ENCODE measurements at places on chromosomes 12 and 14.

DNA sequence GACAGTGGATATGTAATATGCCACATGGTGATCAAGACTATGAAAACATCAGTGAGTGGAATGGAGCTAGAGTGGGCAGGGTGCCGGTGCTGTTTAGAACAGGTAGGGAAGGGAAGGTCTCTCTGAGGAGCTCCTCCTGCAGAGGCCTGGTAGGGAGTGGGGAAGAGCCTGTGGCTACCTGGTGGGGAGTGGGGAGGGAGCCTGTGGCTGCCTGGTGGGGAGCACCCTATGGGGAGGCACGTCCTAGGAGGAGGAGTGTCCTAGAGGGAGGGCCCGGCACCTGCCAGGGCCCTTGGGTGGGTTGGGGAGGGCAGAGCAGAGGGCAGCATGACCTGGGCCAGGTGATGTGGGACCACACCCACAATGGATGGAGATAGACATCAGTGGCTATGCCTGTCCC lies 122.6 kb downstream of the ADGRD1 start:
- DNase-seq, result no peak

- no peak for DNase-seq
These were observed 6.9 kb upstream of the CKAP4 start for GRCh38 chr12:106254724-106255123.

GRCh38 chr14:24058260-24058950 lies 6.6 kb downstream of the CARMIL3 start:
- DNase-seq, result peak; percentile 39

- no peak for DNase-seq
These were observed 46.7 kb upstream of the RD3L start for GRCh38 chr14:103989034-103989433.

GRCh38 chr12:117292688-117293087 lies 68.7 kb downstream of the NOS1 start:
- DNase-seq, result no peak

- DNase-seq, result peak; percentile 45
These were observed 366.0 kb downstream of the ZFP36L1 start for GRCh38 chr14:68426661-68427549.

DNA sequence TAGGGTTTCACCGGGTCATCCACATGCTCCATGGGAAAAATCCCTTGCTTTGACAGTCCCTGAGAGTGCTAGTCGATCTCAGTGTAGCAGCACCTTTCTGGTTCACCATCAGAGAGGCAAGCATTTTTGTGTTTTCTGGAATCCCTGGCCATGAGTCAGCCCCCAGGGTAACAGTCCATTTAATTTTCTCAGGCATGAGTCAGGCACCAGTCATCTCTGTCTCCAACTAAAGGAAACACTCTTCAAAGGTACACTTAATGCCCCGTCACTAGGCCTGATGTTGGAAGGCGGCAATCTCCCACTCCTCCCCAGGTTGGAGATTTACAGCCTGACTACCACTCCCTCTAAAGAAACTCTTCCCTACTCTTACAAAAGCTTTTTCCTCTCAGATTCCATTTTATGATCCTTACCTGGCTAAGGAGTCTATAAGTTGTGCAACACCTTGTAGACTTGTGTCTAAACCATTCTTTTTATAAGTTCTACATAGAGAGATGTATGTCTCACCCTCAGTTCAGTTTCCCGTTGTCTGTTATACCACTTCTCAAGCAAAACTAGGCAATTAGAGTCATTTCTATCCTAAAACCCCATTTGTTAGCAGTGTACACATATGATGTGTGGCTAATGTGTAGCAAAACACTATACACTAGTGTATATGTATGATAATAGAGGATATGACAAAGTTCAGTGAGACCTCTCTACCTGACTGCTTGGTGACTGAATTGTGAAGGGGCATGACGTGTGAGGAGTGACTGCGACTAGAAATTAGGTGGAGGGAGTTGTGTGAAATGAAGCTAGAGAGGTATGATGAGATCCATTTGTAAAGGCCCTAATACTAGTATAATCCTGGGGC lies 24.6 kb downstream of the TMEM19 start:
- DNase-seq, result peak; percentile 96

DNA sequence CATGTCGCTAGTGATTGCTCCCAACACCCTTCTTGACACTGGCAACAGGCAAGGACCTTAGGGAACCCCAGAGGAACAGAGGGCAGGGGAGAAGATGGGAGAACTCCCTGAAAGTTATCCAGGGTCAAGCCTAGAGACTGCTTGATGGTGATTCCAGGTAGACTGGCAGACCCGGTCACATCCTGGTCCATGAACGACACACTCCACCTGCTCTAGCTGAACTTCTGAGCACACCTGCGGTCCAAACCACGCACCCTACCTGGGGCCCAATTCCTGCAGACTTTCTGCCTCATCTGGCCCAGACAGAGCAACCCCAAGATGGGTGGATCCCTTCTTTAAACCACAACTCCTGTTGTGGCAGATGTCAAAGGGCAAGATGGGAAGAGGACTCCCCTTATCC lies 34.2 kb downstream of the NCKAP5L start:
- no peak for DNase-seq

- DNase-seq, result no peak
These were observed 9.9 kb upstream of the ADIPOR2 start for GRCh38 chr12:1680804-1681492.

DNA sequence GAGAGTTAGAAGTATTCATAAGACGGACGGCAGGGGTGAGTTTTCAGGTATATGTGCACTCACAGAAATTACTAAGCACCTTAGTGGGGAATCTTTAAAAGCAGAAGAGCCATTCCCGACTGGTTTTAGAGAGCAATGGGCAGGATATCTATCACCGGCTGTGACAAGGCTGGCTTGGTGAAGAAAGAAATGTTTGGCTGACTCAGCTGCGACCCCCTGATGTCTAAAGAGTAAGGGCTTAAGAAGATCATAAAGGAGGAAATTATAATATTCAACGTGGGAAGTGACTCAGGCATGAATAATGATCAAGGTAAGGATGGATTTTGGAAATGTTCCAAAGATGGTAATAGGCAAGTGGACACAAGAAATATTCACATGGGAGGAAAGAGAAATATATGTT lies 407.6 kb downstream of the TMEM132D start:
- no peak for DNase-seq

GRCh38 chr12:47812797-47813510 lies 6.7 kb downstream of the HDAC7 start:
- DNase-seq, result peak; percentile 99

GRCh38 chr14:106843951-106844483 lies 1317.6 kb downstream of the TMEM121 start:
- no peak for DNase-seq

GRCh38 chr12:26369588-26369987 lies 174.2 kb downstream of the SSPN start:
- peak; percentile 56 for DNase-seq

DNA sequence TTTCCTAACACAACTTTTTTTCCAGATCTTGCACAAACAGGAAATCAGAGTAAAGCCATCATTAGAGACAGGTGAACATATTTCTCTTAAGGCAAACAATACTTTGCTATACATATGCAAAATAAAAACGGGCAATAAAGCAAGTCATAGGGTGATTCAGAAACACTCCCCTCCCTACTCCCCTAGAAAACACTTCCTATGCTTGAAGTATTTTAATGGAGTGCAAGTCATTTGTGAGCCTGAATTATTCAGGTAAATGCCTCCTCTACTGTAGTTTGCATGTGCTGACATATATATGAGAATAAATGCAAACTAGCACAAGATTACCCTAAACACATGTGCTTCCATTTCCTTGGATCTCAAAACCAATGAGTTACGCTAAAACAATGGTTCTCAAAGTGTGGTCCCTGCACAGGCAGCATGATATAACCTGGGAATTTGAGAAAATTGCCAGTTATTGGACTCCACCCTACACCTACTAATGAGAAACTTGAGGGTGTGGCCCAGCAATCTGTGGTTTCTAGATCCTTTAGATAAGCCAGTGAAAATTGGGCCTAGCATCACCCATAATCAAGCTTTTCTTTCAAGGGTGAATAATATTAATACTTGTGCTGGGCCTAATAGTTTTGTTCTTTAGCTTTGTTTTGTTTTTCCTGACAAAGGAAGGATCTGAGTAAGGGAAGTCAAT lies 159.7 kb upstream of the BMP4 start:
- no peak for DNase-seq

- DNase-seq, result no peak
These were observed 25.3 kb downstream of the CMKLR1 start for GRCh38 chr12:108313606-108314351.

- DNase-seq, result no peak
These were observed 4.9 kb downstream of the SPTSSA start for GRCh38 chr14:34457186-34457585.

DNA sequence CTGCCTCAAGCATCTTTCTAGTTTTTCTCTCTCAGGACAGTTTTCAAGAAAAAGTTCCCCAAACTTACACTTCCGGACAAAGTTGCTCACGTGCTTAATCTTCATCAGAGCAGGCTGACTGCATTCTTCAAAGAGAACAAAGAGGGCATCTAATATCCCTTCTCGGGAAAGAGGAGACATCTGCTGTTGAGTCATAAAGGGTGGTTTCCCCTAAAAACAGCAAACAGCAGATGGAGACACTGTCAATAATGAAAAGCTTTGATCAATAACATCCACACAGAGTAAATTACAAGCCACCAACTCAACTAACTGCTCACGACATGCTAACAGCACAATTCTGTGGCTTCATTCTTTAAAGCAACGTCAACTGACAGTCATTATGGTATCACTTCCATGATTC lies 8.1 kb downstream of the CIT start:
- DNase-seq, result no peak

GRCh38 chr12:15855646-15856045 lies 26.5 kb upstream of the STRAP start:
- DNase-seq, result no peak

- DNase-seq, result peak; percentile 86
These were observed at the start of gene SLC7A7 for GRCh38 chr14:22814941-22815713. SLC7A7 (minus strand) TSS chr14:22815435; CDS start chr14:22813398, 2,037 bp downstream.

- no peak for DNase-seq
These were observed 4.6 kb upstream of the MFAP5 start for GRCh38 chr12:8667270-8667669.

DNA sequence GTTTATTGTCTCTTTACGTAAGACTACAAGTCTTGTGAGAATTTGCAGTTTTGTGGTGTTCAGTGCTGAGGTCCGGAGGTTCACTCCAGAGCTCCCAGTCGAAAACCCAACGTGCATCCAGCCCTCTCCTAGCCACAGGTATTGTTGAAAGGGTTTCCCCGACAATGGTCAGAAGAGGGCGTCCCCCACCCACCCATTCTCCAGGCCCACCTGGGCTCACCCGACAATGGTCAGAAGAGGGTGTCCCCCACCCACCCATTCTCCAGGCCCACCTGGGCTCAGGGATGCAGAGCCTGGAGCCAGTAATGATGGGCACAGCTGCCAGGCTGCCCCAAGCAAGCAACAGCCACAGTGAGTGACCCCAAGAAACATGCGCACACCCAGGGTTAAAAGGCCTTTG lies 126.8 kb upstream of the EVL start:
- DNase-seq, result no peak

DNA sequence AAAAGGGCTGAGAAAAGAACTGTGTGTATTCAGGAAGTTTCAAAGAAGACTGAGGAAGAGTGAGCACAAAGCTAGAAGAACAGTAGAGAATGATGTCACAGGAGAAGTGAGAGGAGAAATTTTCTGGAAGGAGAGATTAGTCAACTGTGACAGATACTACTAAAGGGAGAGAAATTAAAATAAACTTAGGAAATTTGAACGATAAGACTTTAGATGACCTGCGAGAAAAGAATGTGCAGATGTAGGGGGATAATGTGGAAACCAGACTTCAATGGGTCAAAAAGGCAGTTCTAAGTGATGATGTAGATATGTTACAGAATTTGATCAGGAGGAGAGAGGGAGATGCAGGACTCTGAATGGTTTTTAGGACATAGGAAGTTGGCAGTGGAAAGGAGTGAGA lies 287.4 kb downstream of the SYT1 start:
- DNase-seq, result no peak
